ENCODE measurements at places on chromosomes 1 and 21.
A peak's percentile ranks its signal among the peaks of the same experiment; 100 is the strongest.

DNA sequence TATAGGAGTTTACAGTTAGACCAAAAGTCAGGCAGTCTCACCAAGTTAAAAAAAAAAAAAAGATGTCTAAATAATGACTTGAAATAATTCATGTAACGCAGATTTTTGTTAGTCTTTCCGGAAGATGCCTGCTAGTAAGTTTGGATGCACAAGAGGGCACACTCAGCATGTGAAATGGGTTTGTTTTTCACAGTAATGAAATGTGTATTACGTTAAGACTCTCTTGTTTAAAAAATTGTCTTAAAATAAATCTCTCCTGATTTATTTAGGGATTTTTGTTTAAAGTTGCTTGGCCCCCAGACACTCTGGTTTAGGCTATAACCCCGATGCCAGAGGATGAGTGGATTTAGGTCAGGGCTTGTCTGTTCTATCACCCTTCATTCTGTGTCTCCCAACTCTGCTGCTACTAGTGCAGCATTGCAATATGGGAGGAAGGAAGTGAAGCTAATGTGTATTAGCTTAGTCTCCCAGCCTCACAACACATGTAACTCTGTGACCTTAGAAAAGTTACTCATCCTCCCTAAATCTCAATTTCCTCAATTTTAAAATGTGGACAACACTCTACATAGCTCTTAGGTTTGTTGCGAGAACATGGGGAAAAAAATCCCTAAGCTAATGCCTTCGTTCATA is 25.7 kb downstream of the CTH start:
- DNase-seq = no peak

GRCh38 chr1:208166340-208167138 is 77.6 kb downstream of the PLXNA2 start:
- DNase-seq = no peak

- peak; percentile 22 for DNase-seq
These were observed 39.1 kb downstream of the CRYAA start for GRCh38 chr21:43207868-43208267.

DNA sequence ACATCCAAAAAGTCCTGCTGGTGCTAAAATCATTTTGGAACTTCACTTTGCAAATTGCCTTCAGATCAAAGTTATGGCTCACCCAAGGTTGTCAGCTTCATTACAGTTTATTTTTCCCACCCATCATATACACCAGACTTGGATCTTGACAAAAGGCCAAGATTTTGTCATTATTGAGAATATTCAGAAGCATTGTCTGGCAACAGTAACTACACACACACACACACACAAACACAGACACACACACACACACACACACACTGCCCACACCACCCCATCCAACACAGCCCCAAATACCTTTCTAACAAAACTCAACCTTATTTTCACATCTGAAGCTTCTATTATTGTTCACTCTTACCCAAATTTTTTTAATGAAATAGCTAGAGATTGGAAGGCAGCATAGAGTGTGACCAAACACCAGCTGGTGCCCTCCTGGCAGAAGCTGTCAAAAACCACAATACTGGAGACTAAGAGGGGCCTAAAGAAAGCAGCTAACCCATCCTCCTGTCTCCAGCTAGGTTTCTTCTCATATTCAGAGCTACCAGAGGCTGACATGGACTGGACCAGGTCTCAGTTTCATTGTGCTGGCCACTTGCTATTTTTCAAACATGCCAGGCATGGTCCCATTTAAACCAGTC is 139.1 kb upstream of the ZC3H11B start:
- DNase-seq = no peak

- no peak for DNase-seq
These were observed 10.6 kb downstream of the TRIM67 start for GRCh38 chr1:231172411-231172810.

- no peak for DNase-seq
These were observed 11.8 kb downstream of the LY9 start for GRCh38 chr1:160807738-160808137.

DNA sequence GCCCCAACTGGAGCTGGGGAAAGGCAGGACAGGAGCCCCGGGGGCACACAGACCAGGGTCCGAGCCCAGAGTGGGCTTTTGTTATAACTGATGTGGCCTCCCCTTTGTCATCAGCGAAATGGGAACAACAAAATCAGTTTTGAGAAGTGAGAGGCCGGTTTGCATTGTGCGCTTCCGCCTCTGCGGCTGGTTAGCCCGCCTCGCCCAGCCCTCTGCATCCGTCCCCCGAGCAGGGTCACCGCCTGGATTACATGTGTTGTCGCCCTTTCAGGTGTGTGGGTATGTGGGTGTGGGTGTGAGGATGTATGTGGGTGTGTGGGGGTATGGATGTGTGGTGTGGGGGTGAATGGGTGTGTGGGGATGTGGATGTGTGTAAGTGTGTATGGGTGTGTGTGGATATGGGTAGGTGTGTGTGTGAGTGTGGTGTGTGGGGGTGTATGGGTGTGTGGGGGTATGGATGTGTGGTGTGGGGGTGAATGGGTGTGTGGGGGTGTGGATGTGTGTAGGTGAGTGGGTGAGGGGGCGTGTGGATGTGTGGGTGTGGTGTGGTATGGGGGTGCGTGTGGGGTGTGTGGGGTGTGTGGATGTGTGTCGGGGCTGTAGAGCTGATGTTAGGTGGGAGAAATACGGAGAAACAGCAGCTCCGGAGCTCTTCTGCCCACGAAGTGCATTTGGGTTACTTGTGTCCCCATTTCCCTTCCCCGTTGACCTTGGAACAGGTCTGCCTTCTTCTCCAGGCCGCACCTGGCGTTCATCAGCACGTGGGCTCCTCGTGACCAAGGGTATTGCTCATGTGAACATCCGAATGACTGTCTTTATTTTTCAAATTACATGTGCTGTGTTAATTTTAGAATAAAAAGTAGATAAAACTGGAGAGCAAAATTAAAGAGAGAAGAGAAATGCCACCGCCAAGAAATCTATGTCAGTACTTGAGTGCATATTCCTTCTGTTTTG is 67.6 kb downstream of the FHAD1 start:
- no peak for DNase-seq
